ENCODE measurements at places on chromosomes 3 and 15.

DNA sequence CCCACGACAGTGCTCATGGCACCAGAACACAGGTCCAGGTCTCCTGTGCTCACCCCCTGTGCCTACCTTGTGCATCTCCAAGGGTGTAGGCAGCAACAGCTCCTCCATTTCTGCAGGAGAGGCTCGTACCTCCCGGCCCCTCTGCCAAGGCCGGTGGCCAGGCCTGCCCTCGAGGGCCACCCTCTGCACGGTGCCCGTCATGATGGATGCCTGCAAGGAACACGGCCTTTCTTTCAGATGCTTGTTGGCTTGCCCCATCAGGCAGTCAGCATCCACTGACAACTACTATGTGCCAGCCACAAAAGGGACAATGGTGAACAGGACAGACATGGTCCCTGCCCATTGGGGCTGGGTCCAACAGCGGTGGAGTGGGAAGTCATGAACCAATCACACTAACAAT lies 43.8 kb downstream of the GRIP2 start:
- no peak for DNase-seq

- DNase-seq: no peak
Measured at GRCh38 chr3:158443632-158444031, 127.4 kb upstream of the MLF1 start.

DNA sequence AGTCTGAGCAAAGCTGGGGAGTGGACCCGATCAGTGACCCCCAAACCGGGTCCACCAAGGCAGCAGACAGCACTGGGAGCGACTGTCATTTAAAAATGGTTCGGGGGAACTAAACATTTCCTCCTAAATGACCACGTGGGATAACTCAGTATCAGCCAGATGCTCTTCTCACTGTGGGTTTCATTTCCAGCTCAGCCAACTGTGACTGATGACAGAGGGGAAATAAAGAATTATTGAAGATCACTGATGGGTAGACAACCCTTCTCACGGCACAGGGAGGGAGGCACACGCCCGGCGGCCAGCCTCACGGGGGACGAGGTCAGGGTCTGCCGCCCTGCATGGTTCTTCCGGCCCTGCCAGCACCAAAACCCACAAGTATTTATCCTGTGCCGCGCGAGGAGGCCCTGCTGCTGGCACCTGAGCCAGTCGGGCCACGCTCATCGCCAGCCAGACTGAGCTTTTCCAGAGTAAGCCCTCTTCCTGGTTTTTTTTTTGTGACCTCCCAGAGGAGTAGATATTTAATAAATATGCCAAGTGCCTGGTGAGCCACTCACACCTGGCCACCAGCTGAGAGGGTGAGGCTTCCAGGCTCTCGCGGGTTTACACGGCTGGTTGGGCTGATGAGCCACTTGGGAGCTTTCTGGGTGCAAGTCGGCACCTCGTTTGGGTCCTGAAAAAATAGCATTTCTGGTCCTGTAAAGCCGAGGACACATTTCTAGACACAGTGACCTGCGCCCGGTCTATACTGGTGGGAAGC lies 6.2 kb downstream of the MELTF start:
- DNase-seq: no peak

DNA sequence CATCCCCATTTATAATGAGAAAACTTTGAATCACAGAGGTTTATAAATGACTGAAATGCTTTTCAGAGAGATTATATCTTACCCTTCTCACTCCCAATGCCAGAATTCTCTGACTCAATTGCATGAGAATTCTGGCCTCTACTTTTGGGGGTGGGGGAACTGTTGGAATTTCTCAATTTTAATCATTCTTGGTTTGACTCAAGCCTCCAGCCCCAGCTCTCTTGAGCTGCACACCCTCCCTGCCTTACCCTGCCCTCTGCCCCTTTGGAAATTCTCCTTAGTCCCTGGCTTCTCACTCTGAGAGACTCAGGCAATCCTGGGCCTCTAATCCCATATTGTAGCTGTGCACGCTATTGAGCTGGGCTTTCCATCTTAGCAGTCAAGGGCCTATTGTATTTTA lies 44.2 kb downstream of the ZNF589 start:
- no peak for DNase-seq

DNA sequence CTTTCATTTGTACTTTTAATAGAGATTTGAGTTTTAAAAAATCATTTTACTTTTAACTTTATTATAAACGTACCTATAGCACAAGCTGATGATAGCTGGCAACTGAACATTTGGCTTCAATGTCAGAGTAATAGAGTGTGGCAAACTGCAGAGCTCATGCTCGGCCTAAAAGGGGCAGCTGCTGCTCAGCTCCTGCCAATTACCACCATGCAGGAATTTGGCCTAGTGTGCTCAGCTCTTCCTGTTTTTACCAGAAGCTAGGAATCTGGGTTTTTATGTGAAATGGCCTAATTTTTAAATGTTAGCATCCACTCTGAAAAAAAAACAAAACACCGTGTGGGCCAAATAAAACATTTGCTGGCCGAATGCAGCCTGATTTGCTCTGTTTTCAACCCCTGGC lies 1.8 kb downstream of the IFT122 start:
- DNase-seq: no peak

DNA sequence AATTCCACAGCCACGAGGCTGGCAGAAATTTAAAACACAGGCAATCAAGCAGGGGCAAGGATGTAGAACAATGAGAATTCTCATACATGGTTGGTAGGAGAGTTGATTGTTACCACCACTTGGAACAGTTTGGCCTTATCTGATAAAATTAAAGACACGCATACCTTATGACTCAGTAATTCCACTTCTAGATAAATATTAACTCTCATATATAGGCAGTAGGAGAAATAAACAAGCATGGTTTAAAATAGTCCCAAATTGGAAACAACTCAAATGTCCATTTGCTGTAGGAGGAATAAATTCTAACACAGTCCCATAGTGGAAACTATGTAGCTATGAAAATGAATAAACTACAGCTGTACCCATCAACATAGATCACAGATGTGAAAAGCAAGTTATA lies 42.3 kb upstream of the USP3 start:
- DNase-seq: no peak

GRCh38 chr3:105503191-105503593 lies 136.5 kb downstream of the ALCAM start:
- DNase-seq: no peak

- no peak for DNase-seq
Measured at GRCh38 chr15:39255760-39256159, 325.1 kb upstream of the THBS1 start.

- DNase-seq: no peak
Measured at GRCh38 chr15:60932051-60932915, 296.8 kb downstream of the RORA start.

DNA sequence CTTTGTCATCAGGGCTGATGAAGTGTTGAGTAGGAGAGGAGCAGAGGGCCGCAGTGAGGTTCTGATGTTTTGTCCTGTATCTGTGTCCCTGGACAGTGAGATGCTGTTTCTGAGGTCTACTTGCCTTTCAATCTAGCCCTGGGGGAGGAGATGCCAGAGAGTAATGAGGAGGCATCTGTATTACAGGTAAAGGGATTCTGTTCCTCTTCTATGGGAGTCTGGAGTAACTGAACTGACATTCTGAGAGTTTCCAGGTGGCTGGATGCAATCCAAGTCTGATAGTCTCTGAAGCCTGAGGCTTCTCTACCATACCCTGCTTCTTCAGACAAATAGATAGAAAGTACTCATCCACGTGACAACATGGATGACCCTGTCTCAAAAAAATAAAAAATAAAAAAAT lies 60.9 kb downstream of the IL12A start:
- no peak for DNase-seq

DNA sequence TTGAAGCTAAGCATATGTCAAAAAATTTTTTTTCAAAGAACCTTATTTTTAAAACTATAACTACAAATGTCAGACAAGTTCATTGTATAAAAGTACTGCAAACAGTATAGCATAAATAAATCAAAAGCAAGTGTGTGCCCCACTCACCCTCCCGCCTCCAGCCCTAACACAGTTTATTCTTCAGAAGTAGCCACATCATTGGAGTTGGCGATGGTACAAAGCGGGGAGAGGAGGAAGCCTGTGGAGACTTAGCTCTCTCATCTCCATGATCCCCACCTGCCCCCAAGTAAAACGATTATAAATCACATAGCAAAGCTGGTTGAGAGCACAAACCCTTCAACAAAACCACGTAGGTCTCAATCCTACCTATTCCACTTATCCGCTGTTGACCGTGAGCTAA lies 33.6 kb downstream of the FOXP1 start:
- no peak for DNase-seq

All from C1 segment of cervical spinal cord (tissue), 14 donors.